ENCODE measurements at places on chromosomes 11 and 22.

DNA sequence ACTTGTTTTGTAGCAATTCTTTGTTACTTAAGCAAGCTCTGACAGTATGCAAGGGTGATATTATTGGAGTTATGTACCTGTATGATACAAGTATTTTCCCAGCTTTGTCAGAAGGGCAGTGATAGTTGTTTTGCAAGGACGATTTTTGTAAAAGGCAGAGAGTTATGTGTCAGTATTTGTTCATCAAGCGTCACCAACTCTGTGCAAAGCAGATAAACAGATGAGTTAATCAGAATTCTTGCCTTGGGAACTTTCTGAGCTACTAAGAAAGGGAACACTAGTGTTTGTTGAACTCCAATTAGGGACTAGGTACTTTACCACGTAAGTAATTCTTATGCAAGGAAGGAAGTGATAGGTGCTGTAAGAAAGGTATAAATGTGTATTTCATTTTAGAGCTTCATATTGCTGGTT, 1.4 kb downstream of the USP47 start:
- no peak for DNase-seq

- no peak for DNase-seq
Measured at GRCh38 chr11:7160814-7161489, 72.2 kb downstream of the RBMXL2 start.

GRCh38 chr22:24007253-24008021, 2.2 kb upstream of the GSTT4 start:
- DNase-seq = no peak

- no peak for DNase-seq
Measured at GRCh38 chr11:10561043-10561818, 7.2 kb downstream of the LYVE1 start.

- no peak for DNase-seq
Measured at GRCh38 chr11:46002189-46002588, 79.7 kb downstream of the LARGE2 start.

DNA sequence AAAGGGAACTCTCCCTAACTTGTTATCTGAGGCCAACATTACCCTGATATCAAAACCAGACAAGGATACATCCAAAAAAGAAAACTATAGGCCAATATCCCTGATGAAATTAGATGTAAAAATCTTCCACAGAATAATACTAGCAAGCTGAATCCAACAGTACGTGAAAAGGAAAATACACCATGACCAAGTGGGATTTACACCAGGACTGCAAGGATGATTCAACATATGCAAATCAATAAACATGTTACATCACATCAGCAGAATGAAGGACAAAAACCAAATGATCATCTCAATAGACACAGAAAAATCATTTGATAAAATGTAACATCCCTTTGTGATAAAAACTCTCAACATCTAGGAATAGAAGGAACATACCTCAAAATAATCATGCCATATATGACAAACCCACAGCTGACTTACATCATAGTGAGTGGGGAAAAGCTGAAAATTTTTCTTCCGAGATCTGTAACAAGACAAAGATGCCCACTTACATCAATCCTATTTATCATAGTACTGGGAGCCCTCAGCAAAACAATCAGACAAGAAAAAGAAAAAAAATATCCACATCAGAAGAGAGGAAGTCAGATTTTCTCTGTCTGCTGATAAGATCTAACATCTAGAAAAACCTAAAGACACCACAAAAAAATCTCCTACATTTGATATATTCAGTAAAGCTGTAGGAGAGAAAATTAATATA, 703.3 kb upstream of the ANO5 start:
- no peak for DNase-seq

DNA sequence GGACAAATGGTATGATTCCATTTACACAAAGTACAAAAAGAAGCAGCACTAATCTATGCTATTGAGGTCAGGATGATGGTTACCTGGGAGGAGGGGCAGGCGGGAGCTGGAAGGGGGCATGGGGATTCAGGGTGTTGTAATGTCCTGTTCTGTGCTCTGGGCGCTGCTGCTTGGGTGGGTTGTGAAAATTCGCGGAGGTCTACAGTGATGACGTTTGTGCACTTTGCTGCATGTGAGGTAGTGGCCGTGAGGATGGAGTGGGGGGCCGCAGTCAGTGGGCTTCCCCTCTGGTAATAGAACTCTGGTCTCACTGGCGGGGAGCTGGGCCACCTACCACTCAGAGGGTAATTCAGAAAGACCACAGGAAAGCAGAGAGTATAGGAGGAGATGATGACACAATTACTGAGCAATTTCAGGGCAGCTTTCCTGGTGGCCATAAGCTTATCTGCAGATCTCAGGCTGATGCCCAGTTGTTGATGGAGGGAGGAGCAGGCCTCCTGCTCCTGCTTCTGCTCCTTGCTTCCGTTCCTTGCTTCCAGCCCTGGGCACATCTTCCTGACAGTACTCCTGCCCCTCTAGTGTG, 121.5 kb downstream of the CEP164 start:
- DNase-seq = no peak

GRCh38 chr11:11045156-11045930, 187.5 kb upstream of the ZBED5 start:
- DNase-seq = no peak

- no peak for DNase-seq
Measured at GRCh38 chr22:21943571-21944448, 8.8 kb downstream of the PPM1F start.

DNA sequence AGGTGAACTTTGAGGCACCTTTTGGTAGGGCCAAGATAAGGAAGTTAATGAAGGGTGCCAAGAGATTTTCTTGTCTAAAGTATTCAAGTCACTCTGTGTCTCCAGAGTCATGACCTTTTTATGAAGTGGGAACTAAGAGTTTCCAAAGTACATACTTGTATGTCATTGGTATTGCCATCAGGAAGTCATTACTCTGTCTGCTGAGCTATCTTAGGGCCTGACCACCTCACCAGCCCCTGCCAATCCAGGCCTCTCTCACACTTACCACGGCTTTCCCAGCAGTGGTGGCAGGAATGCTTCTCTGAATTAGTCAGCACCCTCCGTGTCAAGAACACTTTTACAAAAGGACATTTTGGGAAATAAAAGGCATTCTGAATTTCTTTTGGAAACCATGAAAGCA, 192.8 kb upstream of the MTNR1B start:
- DNase-seq = no peak

DNA sequence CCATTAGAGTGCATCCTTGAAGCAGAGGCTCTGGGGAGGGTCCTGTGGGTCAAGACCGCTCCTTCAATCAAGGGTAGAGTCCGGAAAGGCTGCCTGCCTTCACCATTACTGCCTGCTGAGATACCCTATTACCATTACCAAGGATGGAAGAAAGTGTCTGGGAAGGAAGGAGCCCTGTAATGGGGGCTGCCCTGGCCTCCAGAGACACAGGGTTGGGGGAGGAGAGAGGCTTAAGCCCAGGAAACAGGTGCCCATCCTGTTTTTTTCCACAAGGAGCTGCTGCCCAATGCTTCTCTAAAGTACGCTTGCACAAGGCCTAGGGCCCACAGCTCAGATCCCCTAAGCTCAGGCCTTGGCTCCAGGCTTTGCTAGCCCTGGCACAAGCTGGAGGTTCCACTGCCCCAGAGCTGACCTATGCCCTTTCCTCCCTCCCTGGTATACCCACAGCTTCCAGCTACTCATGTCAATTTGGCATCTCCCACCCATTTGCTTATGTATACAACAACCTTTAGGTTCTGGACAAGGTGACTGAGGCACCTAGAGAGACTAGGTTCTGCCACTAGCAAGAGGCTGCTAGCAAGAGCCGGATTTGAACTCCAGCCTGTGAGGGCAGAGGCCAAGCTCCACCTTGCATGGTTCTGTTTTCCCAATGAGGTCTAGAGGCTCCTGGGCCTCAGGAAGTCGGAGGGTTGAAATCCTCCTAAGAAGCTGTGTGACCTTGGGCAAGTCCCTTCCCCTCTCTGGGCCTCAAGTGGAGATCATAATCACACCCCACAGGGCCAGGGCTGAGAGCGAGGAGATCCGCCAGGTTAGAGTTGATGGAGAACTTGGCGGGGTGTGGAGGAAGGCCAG, 1.5 kb upstream of the PLCB3 start:
- DNase-seq = no peak

- peak; percentile 70 for DNase-seq
Measured at GRCh38 chr11:57424792-57425564, 1.9 kb downstream of the SLC43A3 start.

GRCh38 chr22:36374603-36375024, 13.2 kb downstream of the MYH9 start:
- no peak for DNase-seq

DNA sequence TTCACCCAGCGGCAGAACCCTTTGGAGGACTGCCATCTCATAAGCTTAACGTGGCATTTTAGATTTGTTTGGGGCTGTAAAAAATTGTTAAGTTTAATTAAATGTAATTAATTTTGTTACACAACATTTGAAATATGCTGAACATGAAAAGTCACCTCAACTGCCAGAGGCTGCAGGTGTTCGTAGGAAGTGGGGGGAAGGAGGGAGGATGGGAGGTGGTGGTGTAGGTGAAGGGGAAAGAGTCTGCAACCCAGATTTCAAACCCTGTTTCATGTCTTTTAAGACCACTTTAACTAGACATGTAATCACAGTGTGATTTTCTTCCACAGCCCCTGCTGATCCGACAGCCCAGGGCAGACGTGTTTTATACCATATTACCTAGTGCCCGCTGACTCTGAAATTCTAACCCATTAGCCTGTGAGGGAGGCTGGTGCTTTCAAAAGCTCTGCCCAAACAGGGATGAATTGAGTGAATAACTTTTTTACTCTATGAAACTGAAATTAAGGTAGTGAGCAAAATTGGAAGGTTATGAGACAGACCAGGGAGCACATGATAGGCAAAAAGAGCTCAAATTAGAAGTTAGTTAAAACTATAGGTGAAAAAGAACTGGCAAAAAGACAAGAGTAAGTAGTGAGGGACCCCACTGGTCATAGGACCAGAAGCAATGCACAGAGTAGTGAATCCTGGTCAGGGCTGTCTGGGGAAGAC, 279.8 kb downstream of the DDX10 start:
- no peak for DNase-seq

GRCh38 chr11:70194792-70195791, 8.0 kb upstream of the FADD start:
- no peak for DNase-seq

Data from stimulated activated CD4-positive, alpha-beta T cell treated with anti-CD3 and anti-CD28 coated beads, Interleukin-4, amount 100 ng/mL, for 48 hours (primary cell).